ENCODE measurements at places on chromosomes 1 and 21. TPM values are rescaled to one million over a fixed set of nuclear protein-coding genes. Genes with fewer than 3 reads are reported as not detected.

Gene ANGPTL7
- not detected for total RNA-seq

Gene ADORA1
- 0.59 TPM for total RNA-seq

Gene GABPB2
- total RNA-seq: 17.0 TPM

Gene TPTE
- not detected for total RNA-seq

Gene LCE1E
- 0.37 TPM for total RNA-seq

Data from subcutaneous preadipocyte (primary cell).